ENCODE measurements at places on chromosomes 2 and 18.

DNA sequence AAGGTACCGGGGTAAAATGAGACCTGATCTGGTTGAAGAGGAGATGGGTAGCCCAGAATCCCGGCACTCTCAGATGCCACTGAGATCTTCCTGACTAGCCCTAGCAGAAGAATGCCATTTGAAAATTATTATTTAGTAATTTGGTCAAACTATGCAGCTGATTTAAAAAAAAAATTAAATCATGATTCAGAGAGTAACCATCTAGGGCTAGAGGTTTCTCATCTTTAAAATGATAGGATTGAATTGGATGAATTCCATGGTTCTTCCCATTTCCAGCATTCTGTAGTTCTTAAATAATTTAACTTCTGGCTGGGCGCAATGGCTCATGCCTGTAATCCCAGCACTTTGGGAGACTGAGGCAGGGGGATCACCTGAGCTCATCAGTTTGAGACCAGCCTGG is 106.1 kb downstream of the MYO1B start:
- DNase-seq: no peak

DNA sequence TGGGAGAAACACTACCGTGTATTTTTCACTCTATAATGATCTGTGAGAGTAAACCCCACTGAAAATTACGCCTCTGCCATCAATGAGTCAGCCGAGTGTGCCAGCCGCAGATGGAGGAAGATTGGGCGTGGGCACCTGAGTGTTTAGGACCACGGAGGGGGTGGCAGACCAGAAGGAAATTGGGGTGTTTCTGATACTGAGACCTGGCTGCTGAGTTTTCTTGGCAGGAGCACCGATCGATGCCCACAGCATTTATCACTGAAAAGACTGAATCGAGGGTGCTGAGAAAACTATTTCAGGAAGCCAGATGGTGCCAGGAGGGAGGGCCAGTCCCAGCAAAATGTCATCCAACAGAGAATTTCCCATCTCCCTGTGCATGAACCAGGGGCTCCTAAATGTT is 91.9 kb upstream of the TPO start:
- DNase-seq: no peak

- DNase-seq: no peak
Measured at GRCh38 chr2:260507-261161, 3.2 kb downstream of the SH3YL1 start.

GRCh38 chr18:60019463-60019840 is 119.7 kb downstream of the PMAIP1 start:
- DNase-seq: no peak

DNA sequence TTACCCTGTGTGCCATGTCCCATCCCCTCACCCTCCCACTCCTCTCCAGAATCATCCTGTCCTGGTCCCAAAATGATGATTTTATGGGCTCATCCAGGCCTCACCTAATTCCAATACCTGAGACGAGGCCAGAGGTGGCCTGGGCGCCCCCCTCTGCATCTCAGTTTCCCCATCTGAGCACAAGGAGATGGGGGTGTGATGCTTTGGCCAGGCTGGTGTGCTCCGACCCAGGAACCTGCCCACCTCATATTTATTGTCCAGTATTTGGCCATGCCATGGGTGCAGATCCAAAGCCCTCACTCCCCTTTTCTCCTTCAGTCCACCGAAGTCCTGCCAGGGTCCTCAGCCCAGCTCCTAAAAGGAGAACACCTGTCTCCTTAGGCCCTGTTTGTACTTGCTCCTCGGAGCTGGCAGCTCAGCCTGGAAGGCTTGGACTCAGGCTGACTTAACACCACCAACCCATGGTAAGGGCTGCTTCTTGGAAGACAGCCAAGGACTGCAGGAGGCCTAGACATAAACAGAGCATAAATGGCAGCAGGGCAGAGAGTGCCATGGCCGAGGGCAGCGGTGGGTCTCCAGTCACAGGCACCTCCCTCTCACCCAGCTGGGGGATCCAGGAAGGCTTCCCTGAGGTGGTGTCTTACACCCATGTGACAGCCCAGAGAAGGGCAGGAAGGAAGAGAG is 3.6 kb downstream of the TEX51 start:
- peak; percentile 24 for DNase-seq

DNA sequence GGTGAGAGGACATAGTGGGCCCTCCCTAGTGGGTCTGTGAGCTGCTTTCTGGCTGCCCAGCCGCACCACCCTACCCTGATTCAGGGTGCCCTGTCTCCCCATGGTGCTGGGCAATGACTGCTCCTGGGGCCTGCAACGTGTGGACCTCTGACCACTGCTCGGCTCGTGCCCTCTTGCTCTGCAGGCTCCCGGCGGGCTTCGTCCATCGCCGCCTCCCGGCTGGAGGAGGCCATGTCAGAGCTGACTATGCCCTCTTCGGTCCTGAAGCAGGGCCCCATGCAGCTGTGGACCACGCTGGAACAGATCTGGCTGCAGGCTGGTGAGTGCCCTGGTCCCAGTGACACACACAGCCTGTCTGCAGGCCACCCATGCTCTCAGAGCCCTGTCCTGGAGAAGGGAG is 103.5 kb downstream of the STPG4 start:
- DNase-seq: no peak

- peak; percentile 68 for DNase-seq
Measured at GRCh38 chr2:3940661-3941060, 237.3 kb downstream of the DCDC2C start.

- DNase-seq: no peak
Measured at GRCh38 chr2:196336207-196336606, 164.8 kb upstream of the STK17B start.

- DNase-seq: no peak
Measured at GRCh38 chr2:207330912-207331311, 165.2 kb upstream of the KLF7 start.

DNA sequence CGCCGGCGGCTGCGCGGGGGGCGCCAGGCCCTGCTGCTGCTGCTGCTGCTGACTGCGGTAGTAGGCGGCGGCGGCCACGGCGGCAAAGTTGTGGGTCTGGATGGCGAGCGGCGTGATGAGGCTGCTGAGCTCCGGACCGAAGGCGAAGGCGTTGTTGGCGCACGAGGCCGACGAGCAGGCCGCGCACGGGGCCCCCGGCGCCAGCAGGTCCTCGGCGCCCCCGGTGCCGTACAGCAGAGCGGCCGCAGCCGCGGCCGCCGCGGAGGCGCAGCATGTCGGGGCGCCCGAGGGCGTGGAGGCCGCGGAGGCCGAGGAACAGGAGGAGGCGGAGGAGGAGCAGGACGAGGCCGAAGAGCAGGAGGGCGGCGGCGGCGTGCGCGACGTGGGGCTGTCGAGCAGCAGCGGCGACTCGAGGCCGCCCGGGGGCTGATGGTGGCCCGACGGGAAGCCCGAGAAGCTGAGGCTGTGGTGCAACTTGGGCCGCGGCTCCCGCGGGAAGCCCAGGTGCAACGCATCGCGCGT is 1.8 kb downstream of the ZFP36L2 start:
- DNase-seq: peak; percentile 66

GRCh38 chr2:112579241-112579640 is 5.2 kb upstream of the CHCHD5 start:
- no peak for DNase-seq

DNA sequence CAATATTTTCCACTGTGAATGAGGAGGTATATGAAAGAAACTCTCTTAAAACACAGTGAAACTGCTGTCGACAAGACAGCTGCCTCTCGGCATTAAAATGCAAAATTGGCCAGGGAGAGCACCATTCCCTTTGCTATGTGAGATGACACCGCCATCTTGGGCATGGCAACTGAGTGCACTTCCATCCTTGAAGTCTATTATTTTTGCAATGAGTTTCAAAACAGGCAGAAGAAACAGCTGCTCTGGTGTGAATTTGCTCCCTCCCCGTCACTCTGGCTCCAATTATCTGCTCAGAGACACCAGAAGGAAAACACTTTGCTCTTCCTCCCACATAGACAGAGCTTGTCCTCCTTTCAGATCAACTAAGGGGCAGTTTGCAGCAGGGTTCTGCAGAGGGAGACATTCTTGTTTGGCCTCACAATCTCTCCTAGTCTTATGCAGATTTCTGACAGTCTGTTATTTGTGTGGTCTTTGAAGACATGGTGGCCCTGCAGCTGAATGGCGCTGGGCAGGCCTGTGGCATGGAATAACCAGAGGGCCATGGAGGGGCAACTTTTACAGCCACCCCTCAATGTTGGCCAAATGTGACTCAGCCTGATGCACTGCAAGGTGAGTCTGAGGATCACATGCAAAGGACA is 48.6 kb upstream of the SEC11C start:
- no peak for DNase-seq

GRCh38 chr2:189466656-189467055 is 25.4 kb downstream of the WDR75 start:
- DNase-seq: no peak

- DNase-seq: peak; percentile 25
Measured at GRCh38 chr2:30223413-30223874, 7.9 kb upstream of the LBH start.

- DNase-seq: no peak
Measured at GRCh38 chr2:147081831-147082230, 763.0 kb upstream of the ACVR2A start.

GRCh38 chr2:36356298-36356989 is 866 bp downstream of the CRIM1 start:
- DNase-seq: peak; percentile 82

GRCh38 chr2:98637401-98638147 is 29.2 kb downstream of the UNC50 start:
- no peak for DNase-seq

DNA sequence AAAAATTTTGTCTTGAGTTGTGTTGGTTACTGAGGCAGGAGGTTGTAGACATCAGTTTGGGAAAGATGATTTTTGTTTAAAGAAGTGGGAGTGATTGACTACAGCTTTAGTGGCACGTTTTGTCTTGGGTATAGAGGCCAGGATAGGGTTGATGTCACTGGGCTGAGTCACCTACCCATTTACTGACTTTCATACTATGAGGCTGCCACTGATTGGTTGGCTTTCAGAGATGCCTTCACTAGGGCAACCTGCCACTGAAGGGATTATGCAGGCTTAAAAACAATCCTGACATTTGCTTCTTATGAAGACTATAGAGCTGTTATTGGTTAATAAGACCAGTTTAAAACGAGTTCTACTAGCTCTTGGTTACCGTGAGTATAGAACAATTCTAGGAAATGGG is 479.1 kb downstream of the SOX11 start:
- DNase-seq: no peak

DNA sequence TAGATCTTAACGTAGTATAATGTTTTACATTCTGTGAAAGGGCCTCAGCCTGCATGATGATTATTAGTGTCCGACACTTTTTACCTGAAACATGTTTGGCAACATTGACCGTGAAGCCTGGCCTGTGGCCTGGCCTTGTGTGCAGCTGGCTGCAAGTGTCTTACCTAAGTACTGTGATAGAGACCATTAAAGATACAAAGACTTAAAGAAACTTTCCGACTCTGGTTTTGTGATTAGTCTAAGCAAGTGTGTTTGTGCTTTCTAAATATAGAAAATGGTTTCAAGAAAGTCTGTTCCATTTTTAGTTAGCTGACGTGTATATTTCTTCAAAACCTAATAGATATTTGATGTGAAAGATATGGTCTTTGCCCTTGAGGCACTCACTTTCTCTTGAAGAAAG is 601.8 kb downstream of the LRP1B start:
- DNase-seq: no peak

GRCh38 chr18:27856820-27857219 is 320.1 kb downstream of the CDH2 start:
- no peak for DNase-seq

DNA sequence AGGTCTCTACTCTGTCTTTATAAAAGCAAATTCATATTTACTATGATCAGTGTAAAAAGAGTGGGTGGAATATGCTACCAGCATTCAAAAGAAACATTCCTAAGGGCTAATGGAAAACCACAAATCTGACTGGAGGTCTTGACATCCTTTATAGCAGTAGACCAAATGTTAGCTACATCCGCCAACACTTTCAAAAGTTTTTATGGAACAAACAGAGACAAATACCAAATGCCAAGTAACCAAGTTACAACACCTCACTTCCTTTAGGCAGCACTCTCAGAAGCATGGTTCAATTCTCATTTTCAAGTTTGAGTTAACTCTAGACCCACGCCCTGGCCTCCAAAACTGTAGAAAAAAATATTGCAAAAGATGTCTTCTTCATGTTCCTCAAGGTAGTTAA is 78.3 kb upstream of the SETBP1 start:
- DNase-seq: no peak

DNA sequence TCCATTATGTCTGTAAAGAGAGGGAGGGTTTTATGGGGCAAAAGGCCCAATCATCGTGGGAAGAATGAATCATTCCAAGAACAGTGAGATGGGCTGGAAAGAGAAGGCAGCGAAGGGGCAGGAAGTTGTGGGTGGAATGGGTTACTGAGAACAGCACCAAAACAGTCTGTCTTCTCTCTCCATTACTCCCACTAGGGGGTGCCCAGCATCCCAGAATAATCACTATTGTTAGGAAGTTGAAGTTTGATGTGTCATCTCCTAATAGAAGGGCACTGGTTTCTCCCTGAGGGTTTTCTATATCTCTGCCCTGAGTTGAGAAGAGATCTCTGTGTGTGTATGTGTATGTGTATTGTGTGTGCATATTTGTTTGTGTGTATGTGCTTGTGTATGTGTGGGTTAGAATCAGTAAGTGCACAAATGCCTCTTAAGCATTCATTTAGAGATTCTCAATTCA is 76.6 kb upstream of the MAP4K3 start:
- DNase-seq: peak; percentile 82

- no peak for DNase-seq
Measured at GRCh38 chr2:132645722-132646539, 24.1 kb downstream of the LYPD1 start.

DNA sequence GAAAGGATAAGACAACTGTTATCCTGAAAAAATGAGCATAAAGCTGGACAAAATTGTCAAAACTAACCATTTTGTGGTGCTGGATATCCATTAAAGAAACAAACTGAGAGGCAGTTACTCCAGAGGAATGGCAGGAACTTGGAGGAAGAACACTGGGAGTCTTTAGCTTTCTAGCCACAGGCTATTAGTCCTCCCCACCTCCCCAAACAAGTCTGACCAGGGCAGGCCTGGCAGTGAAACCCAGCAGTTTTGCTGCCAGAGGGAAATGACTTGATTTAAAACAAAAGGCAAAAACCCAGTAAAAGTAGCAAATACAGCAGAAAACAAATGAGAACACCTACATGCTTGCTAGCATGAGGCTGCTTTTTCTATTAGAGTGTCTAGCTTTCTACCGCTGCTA is 34.9 kb downstream of the OSBPL1A start:
- DNase-seq: no peak

GRCh38 chr18:29586210-29586609 is 1409.3 kb upstream of the CDH2 start:
- peak; percentile 79 for DNase-seq

DNA sequence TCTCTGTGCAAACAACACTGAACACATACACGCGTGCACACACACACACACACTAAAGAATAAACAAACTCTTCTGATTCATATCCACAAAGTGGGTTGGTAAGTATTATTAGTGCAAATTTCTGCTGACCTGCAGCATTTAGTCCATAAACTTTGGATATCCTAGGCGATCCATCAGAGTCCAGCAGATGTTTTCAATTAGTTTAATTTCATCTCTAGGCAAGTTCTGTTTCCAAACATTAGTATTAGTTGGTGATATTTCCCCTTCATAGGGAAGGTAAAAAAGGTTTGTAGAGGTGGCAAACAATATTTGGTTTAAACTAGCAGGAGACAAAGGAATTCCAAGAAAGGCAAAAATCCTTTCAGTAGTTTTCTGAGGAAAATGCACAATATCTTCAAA is 5.7 kb downstream of the DSEL start:
- DNase-seq: no peak
